ENCODE measurements at places on chromosomes 4 and X.

DNA sequence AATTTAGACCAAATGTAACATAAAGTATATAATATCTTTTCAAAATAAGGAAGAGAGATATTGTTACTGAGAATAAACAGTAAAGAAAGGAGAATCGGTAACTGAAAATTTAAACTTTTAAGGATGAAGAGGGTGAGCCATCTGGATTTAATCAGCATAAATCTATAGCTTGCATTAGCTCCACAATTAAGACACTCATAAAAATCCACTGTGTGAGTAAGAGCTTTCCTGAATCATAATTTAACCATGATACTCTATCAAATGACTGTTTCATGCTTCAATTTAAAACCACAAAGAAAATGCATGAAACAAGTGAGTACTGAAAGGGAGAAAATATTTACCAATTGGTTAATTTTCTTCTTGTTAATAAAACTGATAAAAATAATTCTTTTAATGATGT is 951.5 kb upstream of the SLIT2 start:
- no peak for DNase-seq

GRCh38 chrX:8520178-8520577 is 55.5 kb downstream of the VCX3B start:
- DNase-seq: no peak

- no peak for DNase-seq
These were observed 44.0 kb downstream of the MGST2 start for GRCh38 chr4:139709660-139710059.

GRCh38 chr4:70533211-70533610 is 14.8 kb downstream of the AMTN start:
- no peak for DNase-seq

DNA sequence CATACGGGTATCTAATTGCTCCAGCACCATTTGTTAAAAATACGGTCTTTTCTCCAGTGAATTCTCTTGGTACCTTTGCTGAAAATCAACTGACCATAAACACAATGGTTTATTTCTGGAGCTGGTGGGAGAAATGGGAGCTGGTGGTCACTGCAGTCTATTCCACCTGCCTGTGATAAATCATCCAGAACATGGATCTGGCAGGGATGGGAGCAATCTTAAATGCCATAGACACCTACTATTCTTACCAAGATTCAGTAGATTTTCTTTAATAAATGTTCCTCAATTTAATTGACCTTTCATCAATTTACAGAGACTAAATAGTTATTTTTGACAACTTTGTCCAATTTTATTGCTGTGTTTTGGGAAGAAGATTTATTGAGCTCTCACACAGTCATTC is 68.1 kb downstream of the SLC9A7 start:
- no peak for DNase-seq

DNA sequence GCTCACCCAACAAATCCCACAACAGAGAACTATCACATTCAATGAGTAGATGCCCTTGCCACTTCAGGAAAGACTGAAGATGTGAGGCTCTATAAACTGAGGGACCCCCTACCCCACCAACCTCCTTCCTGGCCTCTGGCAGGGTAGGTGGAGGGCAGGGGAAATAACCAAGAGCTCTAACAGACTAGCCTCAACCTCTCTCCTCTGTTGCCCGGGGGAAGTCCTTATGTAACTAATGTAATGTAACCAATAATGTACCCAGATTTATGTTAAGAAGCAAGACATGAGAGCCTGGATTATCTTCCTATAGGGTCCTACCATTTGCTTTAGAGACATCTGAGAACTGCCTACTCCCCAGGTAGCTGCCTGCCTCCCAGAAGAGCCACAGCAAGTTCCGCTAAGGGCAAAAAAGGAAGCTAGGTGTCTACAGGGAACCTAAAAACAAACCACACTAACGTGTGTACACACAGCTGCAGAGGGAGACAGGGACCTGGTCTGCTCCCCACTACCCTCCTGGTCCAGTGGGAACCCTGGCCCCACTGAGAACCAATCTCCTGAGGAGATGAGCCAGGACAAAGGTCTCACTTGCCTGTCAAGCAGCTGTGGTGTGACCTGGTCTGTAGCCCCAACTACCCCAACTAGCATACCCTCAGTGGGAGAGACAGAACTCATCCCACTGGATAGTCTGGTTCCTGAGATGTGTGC is 17.7 kb downstream of the OTUD5 start:
- DNase-seq: no peak

DNA sequence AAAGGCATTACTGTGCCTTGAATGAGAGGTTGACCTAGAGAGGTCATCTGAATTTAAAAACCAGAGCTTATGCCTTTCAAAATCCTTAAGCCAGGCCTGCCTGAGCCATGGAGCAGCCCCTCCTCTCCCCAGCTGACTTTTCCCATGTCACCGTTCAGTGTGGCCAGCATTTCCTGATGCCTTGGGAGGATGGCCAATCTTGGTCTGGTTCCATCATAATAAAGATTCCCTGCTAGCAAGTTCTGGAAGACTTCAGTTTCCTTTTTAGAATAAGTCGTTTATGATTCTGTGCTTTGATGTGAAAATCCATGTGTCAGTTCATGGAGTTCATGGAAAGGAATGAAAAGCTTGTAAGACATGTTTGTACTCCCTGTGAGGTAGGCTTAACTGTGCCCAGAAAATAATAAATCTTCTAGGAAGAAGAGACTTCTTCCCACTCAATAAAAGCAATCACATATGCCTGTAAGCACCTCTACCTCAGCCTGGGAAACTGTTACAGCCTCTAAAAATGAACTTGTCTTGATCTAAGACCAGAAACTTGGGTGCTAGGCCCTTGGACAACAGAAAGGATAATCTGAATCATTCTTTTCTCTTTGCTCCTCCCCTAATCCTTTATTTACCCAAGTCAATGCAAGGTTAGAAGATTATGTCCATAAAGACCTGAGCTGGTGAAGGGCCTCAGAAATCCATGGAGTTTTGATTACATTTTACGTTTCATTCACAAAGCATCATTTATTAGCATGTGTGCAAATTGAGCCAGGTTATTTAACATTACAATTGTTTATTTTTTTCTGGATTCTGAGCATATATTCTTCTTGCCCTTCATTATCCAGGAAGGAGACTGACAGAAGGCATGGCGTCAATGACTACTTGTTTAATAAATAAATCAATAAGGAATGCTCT is 84.0 kb upstream of the TBC1D9 start:
- no peak for DNase-seq

GRCh38 chrX:154986826-154987575 is 35.5 kb downstream of the F8 start:
- DNase-seq: no peak

All from stimulated activated CD4-positive, alpha-beta T cell treated with anti-CD3 and anti-CD28 coated beads, Interleukin-15, amount 100 ng/mL, for 24 hours (primary cell).